Hematopoietic multipotent progenitor cell treated with erythropoietin and hydrocortisone succinate and interleukin-3 and kit ligand, for 15 days (in vitro differentiated cells): ENCODE measurements at places on chromosomes 7 and 10.

GRCh38 chr7:106344211-106344610, 59.4 kb upstream of the NAMPT start:
- DNase-seq: no peak

DNA sequence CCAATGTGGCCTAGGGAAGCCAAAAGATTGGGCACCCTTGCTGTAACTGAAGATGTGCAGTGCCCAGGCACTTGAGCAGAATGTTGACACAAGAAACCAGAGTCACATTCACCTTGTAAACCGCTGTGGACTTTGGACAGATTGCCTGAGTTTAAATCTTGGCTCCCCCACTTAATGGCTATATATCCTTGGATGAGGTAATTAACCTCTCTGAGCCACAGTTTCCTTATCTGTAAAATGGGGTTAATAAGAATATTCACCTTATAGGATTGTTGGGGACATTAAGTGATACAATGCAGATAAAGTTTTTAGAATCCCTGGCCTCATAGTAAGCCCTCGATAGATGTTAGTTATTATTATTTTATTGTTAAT, 331.0 kb downstream of the LRMDA start:
- DNase-seq: no peak

DNA sequence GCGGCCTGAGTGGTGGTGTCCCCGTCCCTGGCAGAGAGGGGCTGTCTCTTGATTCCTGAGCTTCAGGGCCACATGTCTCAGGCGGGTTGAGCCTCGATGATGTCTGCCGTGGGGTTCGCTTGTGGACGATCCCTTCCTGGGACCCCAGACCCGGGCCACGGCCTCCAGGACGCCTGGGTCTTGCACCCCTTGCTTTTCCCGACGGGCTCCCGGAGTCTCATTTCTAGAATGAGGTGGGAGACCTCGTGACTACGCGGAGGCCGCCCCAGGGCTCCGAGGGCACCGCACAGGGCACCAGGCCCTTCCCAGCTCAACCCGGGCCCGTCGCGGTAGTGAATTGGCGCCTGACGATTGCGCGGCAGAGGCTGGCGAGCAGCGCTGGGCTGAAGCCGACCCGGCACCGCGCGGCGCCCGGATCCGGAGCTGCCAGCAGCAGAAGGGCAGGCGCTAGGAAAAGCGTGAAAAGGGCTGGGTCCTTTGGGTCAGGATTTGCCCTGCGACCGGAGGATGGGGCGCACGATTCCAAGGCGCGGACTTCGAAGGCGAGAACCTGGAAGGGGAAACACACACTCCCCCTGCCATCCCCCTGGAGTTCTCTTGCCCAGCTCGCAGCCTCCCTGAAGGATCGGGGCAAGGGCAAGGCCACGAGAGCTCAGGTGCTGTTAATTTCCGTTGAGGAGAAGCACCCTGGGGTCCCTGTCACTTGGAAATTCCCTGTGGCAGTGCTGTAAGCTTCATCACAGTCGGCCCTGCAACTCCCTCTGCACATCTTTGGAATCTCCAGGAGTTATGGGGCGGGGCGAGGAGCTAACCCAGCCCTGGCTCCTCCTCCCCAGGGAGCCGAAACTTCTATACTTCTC, 15.5 kb downstream of the TLX1 start:
- no peak for DNase-seq

- peak; percentile 11 for DNase-seq
Measured at GRCh38 chr7:76047305-76047810, 442 bp downstream of the STYXL1 start.

GRCh38 chr7:301291-302053, 11.5 kb downstream of the FOXL3 start:
- DNase-seq: no peak

DNA sequence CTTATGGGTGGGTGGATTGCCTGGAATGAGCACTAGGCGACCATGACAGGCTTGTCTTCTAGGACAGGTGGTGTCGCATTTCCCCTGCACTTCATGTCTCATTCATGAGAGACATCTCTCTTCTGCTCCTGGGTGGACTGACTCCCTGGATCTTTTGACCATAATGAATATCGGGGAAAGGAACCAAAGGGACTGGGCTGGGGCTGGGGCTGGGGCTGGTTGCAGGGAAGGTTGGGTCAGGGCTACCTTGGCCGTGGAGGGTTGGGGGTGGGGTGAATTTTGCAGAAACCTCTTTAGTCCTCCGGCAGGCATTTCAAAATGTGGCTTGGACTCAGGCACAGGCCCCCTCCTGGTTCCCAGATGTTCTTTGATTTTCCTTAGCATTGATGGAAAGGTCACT, 319.2 kb downstream of the ZNF716 start:
- no peak for DNase-seq

DNA sequence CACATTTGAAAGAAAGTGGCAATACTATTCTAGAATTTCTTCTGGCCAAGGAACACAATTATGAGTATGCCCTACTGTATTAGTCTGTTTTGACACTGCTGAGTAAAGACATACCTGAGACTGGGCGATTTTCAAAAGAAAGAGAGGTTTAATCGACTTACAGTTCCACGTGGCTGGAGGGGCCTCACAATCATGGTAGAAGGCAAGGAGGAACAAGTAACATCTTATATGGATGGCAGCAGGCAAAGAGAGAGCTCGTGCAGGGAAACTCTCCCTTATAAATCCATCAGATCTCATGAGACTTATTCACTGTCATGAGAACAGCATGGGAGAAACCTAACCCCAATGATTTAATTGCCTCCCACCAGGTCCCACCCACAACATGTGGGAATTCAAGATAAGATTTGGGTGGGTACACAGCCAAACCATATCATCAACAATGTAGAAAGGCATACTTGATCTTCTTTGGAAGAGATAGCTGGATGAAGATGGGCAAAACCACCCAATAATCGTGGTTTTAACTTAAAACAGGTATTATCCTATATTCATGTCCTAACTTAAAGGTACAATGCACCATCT, 113.9 kb downstream of the ETV1 start:
- no peak for DNase-seq

DNA sequence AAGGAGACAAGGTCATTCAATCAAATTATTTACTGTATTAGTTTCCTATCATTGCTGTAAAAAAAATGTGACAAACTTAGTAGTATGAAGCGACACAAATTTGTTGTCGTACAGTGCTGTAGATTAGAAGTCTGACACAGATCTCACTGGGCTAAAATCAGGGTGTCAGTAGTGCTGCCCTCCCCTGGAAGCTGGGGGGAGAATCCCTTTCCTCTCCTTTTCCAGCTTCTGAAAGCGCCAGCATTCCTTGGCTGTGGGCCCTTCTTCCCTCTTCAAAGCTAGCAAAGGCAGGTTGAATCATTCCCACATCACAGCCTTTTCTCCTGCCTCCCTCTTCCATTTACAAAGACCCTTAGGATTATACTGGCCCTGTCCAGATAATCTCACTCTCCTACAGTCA, 28.0 kb downstream of the VPS41 start:
- no peak for DNase-seq

- no peak for DNase-seq
Measured at GRCh38 chr10:78896159-78896928, 172.4 kb upstream of the ZMIZ1 start.

DNA sequence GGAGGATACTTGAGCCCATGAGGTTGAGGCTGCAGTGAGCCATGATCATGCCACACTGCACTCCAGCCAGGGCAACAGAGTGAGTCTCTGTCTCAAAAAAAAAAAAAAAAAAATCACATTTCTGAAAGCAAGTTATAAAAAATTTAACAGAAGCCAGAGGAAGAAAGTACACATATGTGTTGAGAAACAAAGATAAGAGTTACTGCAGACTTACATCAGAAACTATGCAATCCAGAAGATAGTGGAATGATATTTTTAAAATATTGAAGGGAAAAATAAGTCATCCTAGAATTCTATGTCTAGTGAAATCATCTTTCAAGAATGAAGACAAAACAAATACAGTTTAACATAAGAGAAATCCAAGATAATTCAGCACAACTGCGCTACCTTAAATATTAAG, 46.9 kb downstream of the ZNF518A start:
- no peak for DNase-seq

DNA sequence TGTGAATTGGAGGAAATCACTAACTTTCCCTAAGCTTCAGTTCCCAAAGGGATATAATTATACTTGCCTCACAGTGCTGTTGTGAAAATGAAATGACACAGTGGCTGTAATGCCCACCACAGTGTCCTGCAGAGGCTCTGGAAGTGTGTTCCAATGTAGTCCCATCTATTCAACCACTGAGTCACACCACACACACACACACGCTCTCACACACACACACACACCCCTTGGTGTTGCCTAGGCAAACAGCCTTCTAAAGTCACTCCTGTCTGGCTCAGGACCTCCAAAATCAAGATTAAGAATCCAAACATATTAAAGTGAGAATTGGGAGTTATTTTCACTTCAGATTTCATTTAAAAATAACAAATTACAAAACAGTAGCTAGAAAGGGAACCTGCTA, 73.3 kb downstream of the NRCAM start:
- DNase-seq: no peak

GRCh38 chr10:15452545-15452944, 81.5 kb upstream of the FAM171A1 start:
- no peak for DNase-seq

- DNase-seq: no peak
Measured at GRCh38 chr10:107970512-107970911, 806.0 kb upstream of the SORCS1 start.
